ENCODE measurements at places on chromosomes 1 and 21.

DNA sequence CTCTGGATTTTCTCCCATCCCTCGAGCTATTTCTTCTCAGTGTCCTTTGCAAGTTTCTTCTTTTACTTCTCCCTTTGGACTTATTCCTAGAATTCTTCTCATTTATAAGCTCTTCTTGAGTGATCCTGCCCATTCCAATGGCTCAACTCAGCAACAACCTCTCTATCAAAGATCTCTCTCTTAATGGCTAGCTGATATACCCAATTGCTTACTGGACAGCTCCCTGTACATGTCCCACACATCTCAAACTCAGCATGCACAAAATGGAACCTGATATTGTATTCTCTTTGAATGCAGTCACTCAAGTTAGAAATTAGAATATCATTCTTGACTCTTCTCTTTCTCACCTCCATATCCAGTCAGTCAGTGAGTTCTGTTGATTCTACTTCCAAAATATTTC, 48.6 kb downstream of the SLC25A24 start:
- no peak for DNase-seq

DNA sequence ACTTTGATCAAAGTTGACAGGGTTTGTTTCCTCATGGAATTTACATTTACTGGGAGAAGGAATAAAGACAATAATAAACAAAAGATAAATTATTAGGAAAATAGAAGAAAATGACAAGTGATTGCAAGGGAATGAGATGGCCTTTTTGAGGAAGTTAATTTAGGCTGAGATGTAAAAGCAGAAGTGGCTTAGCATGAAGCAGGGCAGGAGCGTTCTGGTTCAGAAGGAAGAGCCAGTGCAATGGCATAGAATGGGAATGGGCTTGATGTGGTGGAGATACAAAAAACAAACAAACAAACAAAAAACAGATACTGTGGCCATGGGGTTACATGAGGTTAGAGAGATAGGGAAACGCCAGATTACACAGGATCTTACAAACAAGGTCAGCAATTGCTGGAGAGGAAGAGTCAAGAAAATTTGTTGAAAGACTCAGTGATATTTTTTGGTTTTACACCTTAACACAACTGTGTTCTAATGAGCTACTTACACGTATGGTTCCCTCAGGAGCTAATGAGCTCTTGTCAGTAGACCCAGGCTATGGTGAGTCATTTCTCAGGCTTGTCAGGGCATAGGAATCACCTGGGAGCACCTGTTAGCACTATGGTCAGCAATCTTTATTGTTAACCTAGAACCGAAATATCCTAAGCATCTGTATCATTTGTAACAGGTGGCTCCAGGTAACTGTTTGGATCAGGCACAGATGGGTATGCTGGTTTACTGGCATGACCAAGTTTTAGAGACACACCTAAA, 8.7 kb upstream of the CADM3 start:
- no peak for DNase-seq

GRCh38 chr1:18597160-18598042, 33.2 kb upstream of the PAX7 start:
- DNase-seq: peak; percentile 34

- DNase-seq: no peak
Measured at GRCh38 chr1:167210966-167211674, 9.6 kb upstream of the POU2F1 start.

GRCh38 chr1:168505006-168505405, 38.8 kb downstream of the XCL2 start:
- DNase-seq: no peak

DNA sequence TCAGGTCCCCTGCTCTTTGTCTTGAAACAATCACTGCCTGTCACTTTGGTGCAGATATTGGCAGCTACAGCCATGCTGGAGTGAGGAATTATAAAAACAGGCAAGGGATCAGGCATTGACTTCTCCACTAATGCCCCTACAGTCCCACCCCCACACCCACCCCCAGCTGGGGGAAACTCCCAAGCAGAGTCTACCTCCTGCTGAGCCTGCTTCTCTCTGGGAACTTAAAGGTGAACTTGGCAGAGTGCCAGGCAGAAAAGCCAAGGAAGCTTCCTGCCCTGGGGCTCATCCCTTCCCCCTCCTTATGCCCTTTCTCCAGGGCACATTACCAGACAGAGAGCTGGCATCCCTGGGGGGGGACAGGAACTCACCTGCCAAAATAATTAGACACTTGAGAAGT, 6.7 kb downstream of the NCMAP start:
- no peak for DNase-seq

- peak; percentile 100 for DNase-seq
Measured at GRCh38 chr1:117093091-117093534, 28.4 kb downstream of the TRIM45 start.

DNA sequence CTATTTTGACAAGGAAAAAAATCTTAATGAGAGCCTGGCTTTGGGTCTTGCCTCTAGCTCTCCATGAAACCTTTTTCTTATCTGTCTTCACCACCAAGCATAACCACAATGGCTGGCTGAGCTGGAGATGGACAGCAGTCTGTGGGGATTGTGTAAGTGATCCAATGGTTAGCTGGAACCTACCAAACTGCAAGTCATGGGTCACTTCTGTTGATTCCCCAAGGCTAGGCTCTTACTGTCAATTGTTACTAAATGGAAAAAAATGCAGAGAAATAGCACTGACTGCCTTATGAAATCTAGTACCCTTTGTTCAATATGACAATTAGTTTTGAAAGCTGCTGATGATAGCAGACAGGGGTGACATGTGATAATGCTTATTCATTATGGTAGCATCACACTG, 359.0 kb downstream of the ST6GALNAC3 start:
- DNase-seq: peak; percentile 72

- DNase-seq: peak; percentile 55
Measured at GRCh38 chr1:39360731-39361130, 130.7 kb upstream of the BMP8A start.

DNA sequence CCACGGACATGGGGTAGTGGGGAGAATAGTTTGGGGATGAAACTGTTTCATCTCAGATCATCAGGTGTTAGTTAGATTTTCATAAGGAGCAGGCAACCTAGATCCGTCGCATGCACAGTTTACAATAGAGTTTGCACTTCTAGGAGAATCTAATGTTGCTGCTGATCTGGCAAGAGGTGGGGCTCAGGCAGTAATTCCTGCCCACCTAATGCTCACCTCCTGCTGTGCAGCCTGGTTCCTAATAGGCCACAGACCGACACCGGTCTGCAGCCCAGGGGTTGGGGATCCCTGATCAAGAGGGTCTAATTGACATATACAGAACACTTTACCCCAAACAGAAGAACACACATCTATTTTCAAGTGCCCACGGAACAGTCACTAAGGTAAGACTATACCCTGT, 275.1 kb downstream of the PTPRU start:
- DNase-seq: no peak

- DNase-seq: no peak
Measured at GRCh38 chr1:188194916-188195315, 1366.2 kb downstream of the PLA2G4A start.

DNA sequence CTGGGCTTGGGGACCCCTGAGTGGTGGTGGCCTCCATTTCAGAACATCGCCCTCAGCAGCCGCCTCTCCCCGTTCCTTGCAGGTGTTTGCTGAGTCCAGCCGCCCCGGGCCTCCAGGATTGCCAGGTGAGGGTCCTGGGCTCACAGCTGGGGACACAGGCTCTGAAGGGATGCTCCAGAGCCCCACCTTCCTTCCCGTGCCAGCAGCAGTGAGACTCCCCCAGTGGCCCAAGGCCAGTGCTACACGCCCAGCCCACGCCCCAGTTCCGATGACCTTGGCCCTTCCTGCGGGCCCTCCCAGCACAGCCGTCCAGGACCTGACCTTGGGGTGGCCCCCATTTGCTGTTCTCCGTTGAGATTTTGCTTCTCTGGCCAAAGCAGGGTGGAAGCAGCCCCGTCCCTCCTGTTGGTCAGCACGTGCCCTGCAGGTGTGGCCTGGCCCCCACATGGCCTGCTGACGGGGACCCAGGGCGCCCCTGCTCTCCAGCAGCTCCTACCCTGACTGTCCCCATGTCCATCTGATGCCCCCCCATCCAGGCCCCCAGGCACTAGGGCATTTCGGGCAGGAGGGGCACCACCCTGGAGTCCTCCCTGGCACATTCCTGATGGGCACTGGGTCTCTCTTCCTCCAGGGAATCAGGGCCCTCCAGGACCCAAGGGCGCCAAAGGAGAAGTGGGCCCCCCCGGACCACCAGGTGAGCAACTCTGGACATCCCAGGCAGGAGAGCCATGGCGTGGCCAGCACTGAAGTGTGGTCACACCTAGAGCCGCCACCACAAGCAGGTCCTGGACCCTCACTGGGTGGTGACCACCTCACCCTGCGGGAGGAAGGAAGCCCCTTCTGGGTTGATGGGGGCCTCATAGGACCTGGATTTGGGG, 45.0 kb downstream of the SLC19A1 start:
- no peak for DNase-seq

- DNase-seq: peak; percentile 62
Measured at GRCh38 chr1:236489710-236490377, 33.9 kb upstream of the LGALS8 start.

GRCh38 chr1:211632117-211632807, 43.2 kb downstream of the NEK2 start:
- no peak for DNase-seq

GRCh38 chr1:199447906-199448305, 579.6 kb upstream of the NR5A2 start:
- DNase-seq: no peak

GRCh38 chr1:231776757-231777062, 150.1 kb downstream of the DISC1 start:
- no peak for DNase-seq

- no peak for DNase-seq
Measured at GRCh38 chr1:224609333-224609732, 6.8 kb upstream of the CNIH3 start.

DNA sequence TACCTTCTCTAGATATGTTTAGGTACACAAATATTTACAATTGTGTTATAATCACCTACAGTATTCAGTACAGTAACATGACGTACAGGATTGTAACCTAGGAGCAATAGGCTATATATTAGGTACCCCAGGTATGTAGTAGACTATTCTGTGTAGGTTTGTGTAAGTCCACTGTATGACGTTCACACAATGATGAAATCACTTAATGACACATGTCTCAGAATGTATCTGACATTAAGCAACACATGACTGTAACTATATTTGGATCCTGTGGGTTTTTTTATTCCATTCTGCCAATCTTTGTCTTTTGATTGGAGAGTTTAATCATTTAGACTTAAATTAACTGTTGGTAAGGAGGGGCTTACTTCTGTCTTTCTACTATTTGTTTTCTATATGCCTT, 52.1 kb downstream of the STYXL2 start:
- no peak for DNase-seq

DNA sequence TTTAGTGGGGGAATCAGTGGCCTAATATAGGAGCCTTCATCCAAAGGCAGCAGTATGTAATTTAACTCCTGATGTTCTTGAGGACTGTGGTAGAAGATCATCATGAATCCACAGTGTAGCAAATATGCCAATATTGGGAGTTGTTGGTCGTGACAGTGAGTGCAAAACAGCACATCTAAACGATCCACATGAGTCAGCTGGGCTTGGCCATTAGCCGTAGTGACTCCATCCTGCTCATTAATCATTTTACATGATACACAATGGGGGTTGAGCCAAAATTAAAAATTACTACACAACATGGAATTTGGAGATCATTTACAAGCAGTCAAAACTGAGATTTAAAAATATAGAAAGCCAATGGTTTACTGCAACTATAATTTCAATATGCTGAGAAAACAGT, 653.9 kb upstream of the CAMK1G start:
- no peak for DNase-seq

DNA sequence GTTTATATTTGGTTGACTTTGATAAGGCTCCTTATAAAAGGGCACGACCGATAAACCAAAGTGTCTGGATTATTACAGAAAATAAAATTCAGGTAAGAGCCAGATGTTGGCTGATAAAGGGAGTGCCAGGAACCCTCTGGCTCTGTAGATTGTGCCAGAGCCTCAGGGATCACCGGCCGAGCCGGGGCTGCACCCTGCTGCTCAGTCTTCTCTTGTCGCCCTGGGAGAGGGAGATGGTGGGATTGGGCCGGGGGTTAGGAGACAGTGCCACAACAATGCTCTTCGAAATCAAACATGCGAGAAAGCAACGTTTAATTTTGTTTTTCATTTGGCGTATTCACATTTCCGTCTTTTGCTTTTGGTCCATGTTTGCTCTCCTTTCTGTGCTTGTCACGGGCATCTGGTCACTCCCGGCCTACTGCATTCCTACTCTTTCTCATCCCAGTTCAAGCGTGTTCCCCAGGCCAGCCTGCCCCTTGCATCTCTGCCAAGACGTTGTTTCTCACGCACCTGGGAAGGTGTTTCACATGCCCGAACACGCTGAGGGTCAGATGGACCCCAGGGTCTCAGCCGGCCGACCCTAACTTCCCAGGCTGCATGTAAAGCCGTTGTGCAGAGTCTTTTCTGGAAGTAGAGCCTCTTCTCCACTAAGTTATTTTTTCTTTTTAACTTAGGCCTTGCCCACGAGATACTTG, 18.8 kb upstream of the C2CD2 start:
- DNase-seq: no peak

GRCh38 chr1:228646717-228647522, 88.4 kb upstream of the RHOU start:
- DNase-seq: peak; percentile 66

GRCh38 chr1:156497078-156497742, 3.4 kb downstream of the MEF2D start:
- DNase-seq: no peak

GRCh38 chr1:98078596-98078995, 157.8 kb upstream of the DPYD start:
- DNase-seq: no peak

- DNase-seq: no peak
Measured at GRCh38 chr1:20194224-20194623, 7.9 kb upstream of the PLA2G2C start.

GRCh38 chr21:33478182-33478581, 1.6 kb downstream of the TMEM50B start:
- DNase-seq: no peak

GRCh38 chr1:1858382-1859086, 32.4 kb downstream of the GNB1 start:
- DNase-seq: peak; percentile 88

GRCh38 chr1:149932474-149932873, 4.2 kb downstream of the MTMR11 start:
- DNase-seq: no peak

- DNase-seq: no peak
Measured at GRCh38 chr1:199042193-199042592, 403.4 kb downstream of the PTPRC start.

DNA sequence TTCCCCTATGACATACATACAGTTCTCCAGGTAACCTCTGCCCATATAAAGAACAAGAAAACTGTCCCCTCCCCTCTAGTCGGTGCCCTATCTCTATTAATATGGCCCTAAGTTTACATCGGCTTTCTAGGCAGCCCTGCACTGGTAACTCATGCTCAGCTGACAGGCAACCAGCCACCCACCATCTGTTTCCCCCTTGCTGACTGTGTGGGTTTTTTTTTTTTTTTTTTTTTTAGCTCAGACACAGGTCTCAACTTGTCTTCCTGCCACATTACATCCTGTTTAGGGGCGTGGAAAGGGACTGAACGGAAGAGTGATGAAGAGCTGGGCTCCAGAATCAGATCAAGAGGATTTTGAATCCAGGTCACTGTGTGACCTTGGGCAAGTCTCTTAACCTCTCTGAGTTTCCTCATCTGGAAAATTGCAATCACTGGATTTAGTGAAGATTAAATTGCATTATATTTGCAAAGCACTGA, 14.0 kb downstream of the LAPTM5 start:
- no peak for DNase-seq

Measured in iris pigment epithelial cell (primary cell).